ENCODE measurements at places on chromosomes 1 and 21.

DNA sequence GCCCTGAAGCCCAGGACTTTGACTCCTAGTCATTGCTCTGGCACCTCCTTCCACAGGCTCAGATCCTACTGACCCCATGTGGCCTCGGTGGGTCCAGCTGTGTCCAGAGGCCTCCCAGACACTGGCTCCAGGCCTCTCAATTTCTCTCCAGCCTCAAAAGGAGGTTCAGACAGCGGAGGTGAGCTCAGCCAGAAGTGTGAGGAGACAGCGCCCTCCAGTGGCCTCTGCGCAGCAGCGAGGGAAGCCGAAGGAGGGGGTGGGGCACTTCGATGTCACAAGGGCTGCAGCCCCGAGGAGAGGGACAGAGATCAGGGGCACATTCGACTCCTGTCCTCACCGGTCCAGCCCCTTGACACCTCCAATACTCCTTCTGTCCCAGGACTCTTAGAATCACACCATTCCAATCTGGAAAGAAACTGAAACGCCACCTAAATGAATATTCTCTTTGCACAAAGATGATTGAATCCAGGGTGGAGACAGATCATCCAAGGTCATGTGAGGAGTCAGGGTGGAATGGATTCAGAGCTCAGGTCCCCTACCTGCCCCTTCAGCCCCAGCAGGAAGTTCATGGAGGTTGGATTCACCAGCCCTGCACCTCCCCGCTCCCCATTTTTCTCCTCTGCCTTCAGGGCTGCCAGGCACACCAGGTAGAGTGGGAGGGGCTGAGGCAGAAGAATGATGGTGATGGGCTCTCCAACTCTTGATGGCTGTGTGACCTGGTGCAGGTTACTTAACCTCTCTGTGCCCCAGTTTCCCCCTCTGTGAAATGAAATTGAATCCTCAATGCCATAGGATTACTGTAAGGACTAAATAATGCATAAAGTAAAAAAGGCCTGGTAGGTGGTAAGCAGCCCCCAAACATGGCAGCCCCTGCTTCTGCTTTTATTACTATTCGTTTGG is 34.8 kb upstream of the ZBTB40 start:
- DNase-seq: no peak

- no peak for DNase-seq
Observed at GRCh38 chr1:112515311-112516009, 6.7 kb downstream of the WNT2B start.

GRCh38 chr1:216028631-216029030 is 394.6 kb downstream of the USH2A start:
- no peak for DNase-seq

DNA sequence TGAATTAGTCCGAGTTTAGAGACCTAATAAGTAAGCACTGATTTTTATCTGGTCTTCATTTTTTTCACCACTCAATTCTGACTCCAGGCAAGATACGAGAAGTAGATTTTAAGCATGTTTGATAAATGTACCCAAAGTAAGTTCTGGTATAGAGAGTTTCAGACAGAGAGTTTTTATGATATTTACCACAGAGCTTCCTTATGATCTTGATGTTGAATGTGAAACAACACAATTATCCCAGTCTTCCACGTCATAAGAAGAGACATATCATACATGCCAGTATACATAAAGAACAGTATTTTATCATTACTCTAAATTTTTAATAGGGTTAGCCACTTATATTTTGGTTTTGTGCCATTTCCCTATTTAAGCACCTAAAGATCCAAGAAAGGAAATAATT is 7.8 kb upstream of the NCMAP start:
- no peak for DNase-seq

- DNase-seq: no peak
Observed at GRCh38 chr1:61000327-61000726, 82.0 kb upstream of the NFIA start.

GRCh38 chr1:206962272-206962671 is 8.0 kb downstream of the FCAMR start:
- DNase-seq: no peak

DNA sequence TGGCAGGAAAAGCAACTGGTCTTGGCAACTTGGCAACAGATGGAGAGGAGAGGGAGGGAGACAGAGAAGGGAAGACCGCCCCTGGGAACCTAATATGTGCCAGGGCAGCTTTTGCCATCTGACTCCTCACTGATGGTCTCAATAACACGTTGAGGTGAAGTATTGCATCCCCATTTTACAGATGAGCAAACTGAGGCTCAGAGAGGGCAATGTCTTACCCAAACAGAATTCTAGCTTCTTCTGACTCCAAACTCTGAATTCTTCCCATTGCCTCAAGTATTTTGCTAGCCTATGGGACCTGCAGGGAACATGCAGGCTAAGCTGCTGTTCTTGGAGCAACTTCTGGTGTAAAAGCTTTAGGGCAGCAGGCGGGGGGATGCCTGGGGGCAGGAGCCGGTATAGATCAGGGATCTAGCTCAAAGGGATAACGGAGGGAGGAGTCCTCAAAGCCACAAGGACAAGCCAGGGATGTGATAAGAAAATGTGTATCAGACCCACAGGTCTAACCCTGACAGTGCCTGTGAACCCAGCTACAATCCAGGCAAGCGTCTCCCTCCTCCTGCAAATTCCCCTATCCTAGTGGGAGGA is 7.2 kb upstream of the GUCA2A start:
- no peak for DNase-seq

DNA sequence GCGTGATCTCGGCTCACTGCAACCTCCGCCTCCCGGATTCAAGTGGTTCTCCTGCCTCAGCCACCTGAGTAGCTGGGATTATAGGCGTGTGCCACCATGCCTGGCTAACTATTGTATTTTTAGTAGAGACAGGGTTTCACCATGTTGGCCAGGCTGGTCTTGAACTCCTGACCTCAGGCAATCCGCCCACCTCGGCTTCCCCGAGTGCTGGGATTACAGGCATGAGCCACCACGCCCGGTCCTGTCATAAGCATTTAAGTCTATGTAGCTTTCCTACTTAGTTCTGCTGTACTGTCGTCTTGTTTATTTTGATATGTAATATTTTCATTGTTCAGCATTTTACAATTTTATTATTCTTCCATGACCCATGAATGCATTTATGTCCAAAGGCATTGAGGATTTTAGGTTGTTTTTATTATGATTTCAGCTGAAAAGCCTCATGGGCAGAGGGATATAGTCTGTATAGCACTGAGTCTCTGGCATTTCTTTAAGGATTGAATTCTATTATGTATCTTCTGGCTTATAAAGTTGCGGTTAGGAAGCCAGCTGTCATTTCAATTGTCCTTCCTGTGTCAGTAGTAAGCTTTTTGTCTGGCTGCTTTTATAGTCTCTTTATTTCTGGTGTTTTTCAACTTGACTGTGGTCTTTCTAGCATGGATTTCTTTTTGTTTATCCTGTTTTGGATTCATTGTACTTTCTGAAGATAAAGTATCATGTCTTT is 9.2 kb downstream of the AGPAT3 start:
- no peak for DNase-seq

DNA sequence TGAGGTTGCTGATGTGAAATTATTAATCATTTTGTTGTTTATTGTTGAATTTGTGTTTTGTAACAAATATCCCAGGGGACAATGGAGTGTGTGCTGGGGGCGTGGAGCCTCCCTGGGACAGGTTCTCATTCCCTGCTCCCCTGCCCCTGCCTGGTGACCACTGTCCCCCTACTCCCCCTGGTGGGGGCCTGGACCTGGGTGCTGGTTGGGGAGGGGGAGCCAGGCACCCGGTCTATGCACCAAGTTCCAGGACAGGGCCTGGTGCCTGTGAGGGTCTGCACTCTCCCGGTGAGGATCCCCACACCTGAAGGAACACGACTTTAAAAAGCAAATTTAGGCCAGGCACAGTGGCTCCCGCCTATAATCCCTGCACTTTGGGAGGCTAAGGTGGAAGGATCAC is 42.4 kb downstream of the CHD5 start:
- no peak for DNase-seq

All from esophagus squamous epithelium (tissue), 5 donors.